Natural killer cell (primary cell): ENCODE measurements at places on chromosomes 6 and 20.
A peak's percentile ranks its signal among the peaks of the same experiment; 100 is the strongest.

- H3K4me3 ChIP-seq, result no peak overlapping the region
- DNase-seq, result no peak
- H3K36me3 ChIP-seq, result no peaks in the 10 kb centered on the region
- no peak overlapping the region for H3K27ac ChIP-seq
- no peaks in the 10 kb centered on the region for H3K4me1 ChIP-seq
These were observed 222.6 kb downstream of the ZMYND8 start for GRCh38 chr20:47133809-47134456.

DNA sequence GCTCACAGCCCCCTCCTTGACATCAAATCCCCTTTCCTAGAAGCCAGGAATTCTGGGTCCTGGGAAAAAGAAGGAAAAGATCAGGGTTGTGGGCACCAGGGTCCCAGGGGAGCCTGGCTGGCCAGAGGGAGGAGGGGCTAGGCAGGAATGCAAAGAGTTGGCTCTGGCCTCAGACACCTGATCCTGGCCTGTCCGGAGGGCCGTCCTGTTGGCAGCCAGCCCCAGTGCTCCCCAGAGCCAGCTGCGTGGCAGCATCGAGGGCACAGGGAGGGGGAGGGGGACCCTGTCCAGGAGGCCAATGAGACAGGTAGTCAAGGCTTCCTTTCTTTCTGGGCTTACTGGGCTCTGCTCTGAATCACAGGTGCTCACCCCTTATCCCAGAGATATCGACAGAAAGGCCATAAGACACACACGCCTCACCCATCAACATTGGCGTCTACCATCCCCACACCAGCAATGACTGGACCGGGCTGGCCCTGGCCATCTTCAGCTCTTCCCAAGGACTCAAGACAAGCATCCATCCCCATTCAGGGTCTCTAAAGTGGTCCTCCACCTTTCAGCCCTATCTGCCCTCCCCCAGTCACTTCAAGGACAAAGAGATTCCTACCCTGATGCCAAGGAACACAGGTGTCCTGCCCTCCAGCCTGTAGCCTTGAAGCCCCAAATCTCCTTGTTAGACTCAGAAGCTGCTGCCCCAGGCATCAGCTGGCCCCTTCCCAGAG, 723 bp downstream of the COL11A2 start:
- no peak overlapping the region for H3K27ac ChIP-seq
- peaks cover 18% of the 10 kb centered on the region for H3K27me3 ChIP-seq
- DNase-seq, result no peak
- H3K36me3 ChIP-seq, result peaks cover 24% of the 10 kb centered on the region
- peaks cover 21% of the 10 kb centered on the region for H3K4me1 ChIP-seq
- H3K4me3 ChIP-seq, result no peak overlapping the region

GRCh38 chr6:13256266-13257001, 71.9 kb downstream of the TBC1D7 start:
- DNase-seq, result no peak
- H3K4me1 ChIP-seq, result peaks cover 16% of the 10 kb centered on the region
- H3K36me3 ChIP-seq, result no peaks in the 10 kb centered on the region
- no peak overlapping the region for H3K4me3 ChIP-seq

DNA sequence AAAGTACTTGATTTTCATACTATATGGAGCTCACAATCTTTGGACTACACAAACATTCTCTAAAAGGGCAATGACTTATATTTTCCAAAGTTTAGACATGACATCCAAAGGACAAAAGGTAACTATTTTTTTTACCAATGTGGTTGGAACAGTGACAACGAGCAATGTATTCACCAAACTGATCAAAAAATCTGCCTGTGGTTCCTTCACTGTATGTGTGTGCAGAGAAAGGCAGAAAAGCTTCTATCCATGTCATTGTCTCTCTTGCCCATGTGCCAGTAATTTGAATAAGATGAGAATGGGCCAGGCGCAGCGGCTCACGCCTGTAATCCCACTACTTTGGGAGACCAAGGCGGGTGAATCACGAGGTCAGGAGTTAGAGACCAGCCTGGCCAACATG, 25.5 kb downstream of the MCUR1 start:
- no peaks in the 10 kb centered on the region for H3K4me1 ChIP-seq
- no peak for DNase-seq
- H3K27ac ChIP-seq, result no peak overlapping the region
- H3K27me3 ChIP-seq, result no peaks in the 10 kb centered on the region
- no peak overlapping the region for H3K4me3 ChIP-seq

GRCh38 chr20:11654766-11655165, 262.9 kb upstream of the BTBD3 start:
- no peak overlapping the region for H3K4me3 ChIP-seq
- H3K4me1 ChIP-seq, result no peaks in the 10 kb centered on the region
- no peaks in the 10 kb centered on the region for H3K36me3 ChIP-seq
- no peaks in the 10 kb centered on the region for H3K27me3 ChIP-seq
- H3K27ac ChIP-seq, result no peak overlapping the region

- H3K27me3 ChIP-seq, result no peaks in the 10 kb centered on the region
- no peaks in the 10 kb centered on the region for H3K36me3 ChIP-seq
- DNase-seq, result no peak
- H3K4me1 ChIP-seq, result no peaks in the 10 kb centered on the region
- H3K27ac ChIP-seq, result no peak overlapping the region
These were observed 114.3 kb upstream of the HDAC2 start for GRCh38 chr6:114085211-114085610.

- H3K27me3 ChIP-seq, result no peaks in the 10 kb centered on the region
- peaks cover 11% of the 10 kb centered on the region for H3K4me1 ChIP-seq
- H3K4me3 ChIP-seq, result no peak overlapping the region
- DNase-seq, result no peak
These were observed 331.3 kb downstream of the ZFAND3 start for GRCh38 chr6:38150681-38151296.

DNA sequence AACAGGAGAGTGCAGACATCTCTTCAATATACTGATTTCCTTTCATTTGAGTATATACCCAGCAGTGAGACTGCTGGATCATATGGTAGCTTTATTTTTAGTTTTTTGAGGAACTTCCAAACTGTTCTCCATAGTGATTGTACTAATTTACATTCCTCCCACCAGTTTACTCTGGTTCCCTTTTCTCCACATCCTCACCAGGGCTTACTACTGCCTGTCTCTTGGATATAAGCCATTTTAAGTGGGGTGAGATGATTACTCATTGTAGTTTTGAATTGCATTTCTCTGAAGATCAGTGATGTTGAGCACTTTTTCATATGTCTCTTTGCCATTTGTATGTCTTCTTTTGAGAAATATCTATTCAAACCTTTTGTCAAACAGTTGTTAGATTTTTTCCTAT, 64.9 kb upstream of the HMGCLL1 start:
- H3K27me3 ChIP-seq, result no peaks in the 10 kb centered on the region
- H3K4me1 ChIP-seq, result no peaks in the 10 kb centered on the region
- no peak overlapping the region for H3K4me3 ChIP-seq
- no peak for DNase-seq
- no peaks in the 10 kb centered on the region for H3K36me3 ChIP-seq

DNA sequence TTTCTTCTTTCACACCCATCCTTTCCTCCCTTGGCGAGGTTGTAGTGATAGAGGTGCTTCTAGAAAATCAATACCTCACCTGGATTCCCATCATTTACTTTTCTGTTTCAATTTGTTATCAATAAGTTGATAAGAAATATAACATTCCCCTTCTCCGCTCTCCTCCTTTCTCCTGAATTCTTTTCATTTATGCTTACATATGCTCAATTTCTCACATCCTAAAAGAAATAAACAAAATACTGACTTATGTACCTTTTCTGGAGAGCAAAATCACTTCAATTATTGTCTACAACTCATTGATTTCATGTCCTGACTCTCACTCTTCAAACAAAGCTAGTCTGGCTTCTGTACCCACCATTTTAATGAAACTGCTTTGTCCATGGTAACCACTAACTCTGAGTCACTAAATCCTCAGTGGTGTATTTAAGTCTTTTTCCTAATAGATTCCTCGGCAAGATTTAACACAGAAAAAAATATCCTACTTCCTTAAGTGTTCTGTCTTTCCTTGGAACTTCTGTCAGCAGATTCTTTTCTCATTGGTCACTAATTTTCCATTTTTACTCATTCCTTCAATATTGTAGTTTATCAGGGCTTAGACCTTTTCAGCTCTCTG, 289.6 kb downstream of the RFPL4B start:
- no peak overlapping the region for H3K4me3 ChIP-seq
- H3K36me3 ChIP-seq, result no peaks in the 10 kb centered on the region
- DNase-seq, result no peak
- no peak overlapping the region for H3K27ac ChIP-seq
- no peaks in the 10 kb centered on the region for H3K4me1 ChIP-seq

DNA sequence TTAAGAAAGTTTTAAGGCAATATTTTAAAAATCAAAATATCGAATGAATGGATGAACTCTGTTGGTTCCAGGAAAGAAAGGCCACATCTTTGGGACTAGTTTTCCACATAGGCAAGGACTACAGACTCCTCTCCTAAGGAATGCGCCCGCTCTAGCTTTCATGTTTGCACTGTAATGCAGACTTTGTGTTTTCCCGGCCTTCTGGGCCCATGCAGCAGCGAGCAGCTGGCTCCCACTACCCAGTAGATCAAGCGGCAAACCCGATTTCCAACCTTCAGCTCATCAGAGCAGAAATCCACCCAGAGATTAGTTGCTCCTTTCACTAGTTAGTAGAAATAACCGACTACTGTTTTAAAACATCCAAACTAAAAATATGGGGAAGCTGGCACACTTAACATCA, 27.7 kb downstream of the OVOL2 start:
- no peaks in the 10 kb centered on the region for H3K36me3 ChIP-seq
- no peaks in the 10 kb centered on the region for H3K4me1 ChIP-seq
- H3K27me3 ChIP-seq, result no peaks in the 10 kb centered on the region
- no peak overlapping the region for H3K4me3 ChIP-seq

DNA sequence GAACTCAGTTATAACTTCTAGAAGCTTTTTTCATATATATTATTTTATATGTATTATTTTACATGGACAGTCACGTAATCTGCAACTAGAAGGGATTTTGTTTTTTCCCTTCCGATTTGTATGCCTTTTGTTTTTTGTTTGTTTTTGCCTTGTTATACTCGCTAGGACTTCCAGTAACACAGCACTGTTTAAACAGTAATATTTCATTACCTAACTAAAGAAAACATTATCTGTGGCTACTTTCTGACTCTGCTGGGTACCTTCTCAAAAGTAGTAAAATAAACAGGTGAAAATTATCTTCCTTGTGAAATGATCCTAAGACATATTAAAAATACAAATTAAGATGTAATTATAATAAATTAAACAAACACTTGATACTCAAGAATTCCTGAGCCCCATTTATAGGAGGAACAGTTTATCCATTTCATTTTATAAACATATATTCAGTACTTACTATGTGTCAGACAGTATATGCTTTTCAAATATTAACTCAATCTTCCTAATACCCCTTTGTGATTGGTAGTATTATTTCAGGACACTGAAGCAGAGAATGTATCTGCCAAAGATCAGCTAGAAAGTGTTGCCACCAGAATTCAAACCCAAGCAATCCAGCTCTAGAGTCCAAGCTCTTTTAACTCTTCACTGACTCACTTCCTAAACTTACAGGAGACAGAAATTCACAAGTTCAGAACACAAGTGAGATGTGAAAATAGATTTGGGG, 65.3 kb downstream of the MAP3K5 start:
- H3K27me3 ChIP-seq, result no peaks in the 10 kb centered on the region
- H3K4me1 ChIP-seq, result peaks cover 7% of the 10 kb centered on the region
- DNase-seq, result no peak
- H3K36me3 ChIP-seq, result no peaks in the 10 kb centered on the region

- no peaks in the 10 kb centered on the region for H3K27me3 ChIP-seq
- DNase-seq, result peak; percentile 83
- no peaks in the 10 kb centered on the region for H3K4me1 ChIP-seq
- H3K36me3 ChIP-seq, result no peaks in the 10 kb centered on the region
- no peak overlapping the region for H3K4me3 ChIP-seq
These were observed 92.6 kb upstream of the CLDN20 start for GRCh38 chr6:155171109-155171746.

DNA sequence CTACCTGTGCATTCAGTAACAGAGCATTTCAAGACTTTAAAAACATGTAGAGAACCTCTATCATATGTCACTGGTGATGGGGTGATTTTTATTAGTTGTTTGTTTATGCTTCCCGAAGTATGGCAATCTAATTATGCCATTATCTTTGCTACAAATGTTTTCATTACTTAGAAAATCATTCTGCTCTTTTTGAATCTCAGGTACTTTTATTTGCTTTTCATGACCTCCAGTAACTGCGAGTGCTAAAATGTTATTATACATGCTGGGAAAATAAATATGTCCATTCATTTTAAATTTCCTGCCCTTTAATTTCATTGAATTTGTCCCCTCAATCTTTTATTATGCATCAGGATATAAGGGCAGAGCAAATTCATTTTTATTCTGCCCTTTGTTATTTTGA, 515.7 kb downstream of the NKAIN2 start:
- H3K27me3 ChIP-seq, result no peaks in the 10 kb centered on the region
- no peak overlapping the region for H3K4me3 ChIP-seq
- DNase-seq, result no peak
- no peak overlapping the region for H3K27ac ChIP-seq

DNA sequence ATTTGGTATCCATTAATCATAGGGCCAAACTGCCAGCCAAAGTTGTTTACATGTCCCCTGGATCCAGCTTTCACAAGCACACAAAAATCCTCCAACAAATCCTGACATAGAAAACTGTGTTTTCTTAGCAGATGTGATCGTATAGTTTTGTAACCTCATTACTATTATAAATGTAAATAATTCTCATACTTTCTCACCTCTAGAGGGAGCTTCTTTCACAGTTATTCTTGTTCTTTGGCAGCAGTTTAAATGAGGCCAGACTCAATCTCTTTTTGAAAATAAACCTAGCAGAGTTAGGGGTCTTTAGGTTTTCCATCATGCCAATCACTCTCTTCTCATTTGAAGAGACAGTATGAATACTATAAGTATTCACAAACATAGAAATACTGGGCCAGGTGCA, 17.0 kb upstream of the ZNF318 start:
- peak; percentile 59 for DNase-seq
- H3K27me3 ChIP-seq, result peaks cover 12% of the 10 kb centered on the region
- peaks cover 50% of the 10 kb centered on the region for H3K4me1 ChIP-seq
- no peak overlapping the region for H3K4me3 ChIP-seq
- H3K27ac ChIP-seq, result no peak overlapping the region
- H3K36me3 ChIP-seq, result no peaks in the 10 kb centered on the region

DNA sequence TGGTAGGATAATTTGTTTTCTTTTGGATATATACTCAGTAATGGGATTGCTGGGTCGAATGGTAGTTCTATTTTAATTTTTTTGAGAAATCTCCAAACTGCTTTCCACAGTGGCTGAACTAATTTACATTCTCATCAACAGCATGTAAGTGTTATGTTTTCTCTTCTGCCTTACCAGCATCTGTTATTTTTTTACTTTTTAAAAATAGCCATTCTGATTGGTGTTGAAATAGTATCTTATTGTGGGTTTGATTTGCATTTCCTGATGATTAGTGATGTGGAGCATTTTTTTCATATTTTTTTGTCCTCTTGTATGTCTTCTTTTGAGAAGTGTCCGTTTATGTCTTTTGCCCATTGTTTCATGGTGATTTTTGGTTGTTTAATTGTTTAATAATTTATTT, 11.9 kb downstream of the HINT3 start:
- no peak for DNase-seq
- H3K27me3 ChIP-seq, result no peaks in the 10 kb centered on the region
- no peak overlapping the region for H3K4me3 ChIP-seq
- no peak overlapping the region for H3K27ac ChIP-seq
- H3K36me3 ChIP-seq, result peaks cover 25% of the 10 kb centered on the region
- H3K4me1 ChIP-seq, result no peaks in the 10 kb centered on the region

- no peaks in the 10 kb centered on the region for H3K36me3 ChIP-seq
- peak within 1 kb of the TSS; percentile 25 for H3K4me3 ChIP-seq
- peaks cover 6% of the 10 kb centered on the region for H3K4me1 ChIP-seq
These were observed at the start of gene SH3BGRL2 for GRCh38 chr6:79630883-79631692. TSS of gene SH3BGRL2 (plus strand) at chr6:79631329. CDS start at chr6:79631462, 133 bp downstream.

GRCh38 chr6:25248123-25248522, 31.1 kb upstream of the CARMIL1 start:
- no peaks in the 10 kb centered on the region for H3K27me3 ChIP-seq
- DNase-seq, result no peak
- H3K4me3 ChIP-seq, result no peak overlapping the region
- no peaks in the 10 kb centered on the region for H3K4me1 ChIP-seq
